ENCODE measurements at places on chromosomes 5 and 9.

DNA sequence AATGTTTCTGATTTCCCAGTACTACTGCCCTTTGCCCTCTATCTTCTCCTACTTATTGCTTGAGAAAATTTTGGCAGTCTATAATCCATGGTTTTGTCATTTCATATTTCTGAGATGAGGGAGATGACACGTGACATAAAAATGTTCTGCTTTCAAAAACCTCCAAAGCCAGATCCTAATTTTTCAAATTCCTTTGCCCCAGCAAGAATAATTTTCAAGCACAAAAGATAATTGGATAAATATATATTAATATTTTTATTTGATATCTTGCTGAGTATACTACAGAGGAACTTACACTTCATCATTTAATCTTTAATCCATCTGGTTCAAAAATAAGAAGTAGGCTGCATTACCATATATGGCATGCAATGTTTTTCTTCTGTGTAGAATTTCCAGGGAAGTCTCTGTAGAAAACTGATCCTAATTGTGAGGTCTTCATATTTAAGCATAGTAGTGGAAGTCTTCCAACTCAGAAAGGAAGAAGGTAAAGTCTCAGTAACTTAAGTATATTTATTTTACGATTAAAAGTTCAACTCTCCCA is 1738.8 kb downstream of the EFNA5 start:
- DNase-seq: no peak

GRCh38 chr5:129445379-129445778 is 14.7 kb upstream of the ADAMTS19 start:
- DNase-seq: no peak

DNA sequence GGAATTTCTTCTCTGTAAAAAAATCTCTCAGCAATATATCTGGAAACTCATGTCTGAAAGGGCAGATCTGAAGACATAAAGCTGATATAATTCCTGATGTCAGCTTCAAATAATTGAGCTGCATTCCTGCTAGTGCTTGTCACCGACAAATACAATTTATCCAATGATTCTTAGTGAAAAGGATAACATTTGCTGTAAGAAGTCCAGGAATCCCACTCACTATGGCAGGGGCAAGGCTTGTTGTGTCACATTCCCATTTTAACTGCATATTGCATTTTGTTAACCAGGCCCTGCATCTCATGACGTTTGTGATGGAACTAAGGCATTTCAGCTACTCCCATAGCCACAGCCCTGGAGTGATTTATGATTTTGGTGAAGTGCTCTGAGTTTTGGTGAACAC is 160.1 kb upstream of the DAB2 start:
- no peak for DNase-seq

DNA sequence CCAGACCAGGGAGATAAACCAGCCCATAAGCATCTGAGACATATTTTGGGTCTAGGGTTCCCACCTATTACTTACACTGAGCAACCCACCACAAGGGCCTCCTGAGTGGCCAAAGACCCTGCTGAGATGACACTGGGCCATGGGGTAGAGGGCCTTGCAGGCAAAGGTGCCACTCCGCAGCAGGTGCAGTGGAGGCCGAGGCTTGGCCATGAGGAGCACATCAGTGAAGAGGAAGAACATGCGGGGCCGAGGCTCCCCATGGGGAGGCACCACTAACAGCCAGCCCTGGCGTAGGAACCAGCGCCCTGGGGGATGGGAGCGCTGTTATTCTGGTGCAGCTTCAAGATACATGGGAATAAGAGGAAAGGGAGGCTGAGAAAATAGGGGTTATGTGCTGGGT is 2.6 kb downstream of the ARHGEF39 start:
- DNase-seq: no peak

DNA sequence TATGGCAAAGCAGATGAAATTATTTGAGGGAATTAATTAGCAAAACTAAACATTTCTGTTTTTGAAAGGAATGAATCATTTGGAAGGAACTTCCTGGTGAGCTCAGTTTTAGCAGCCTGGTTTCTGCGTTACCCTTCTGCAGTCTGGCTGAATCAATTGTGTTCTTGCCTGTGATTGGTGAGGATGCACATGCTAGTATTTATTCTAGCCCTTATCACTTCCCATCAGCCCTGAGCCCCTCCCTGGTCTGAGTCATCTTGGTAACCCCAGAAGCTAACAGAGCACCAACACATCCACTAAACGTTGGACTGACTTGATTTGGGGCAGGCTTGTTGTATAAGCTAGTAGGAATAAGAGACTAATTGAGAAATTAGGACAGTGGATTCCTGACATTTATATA is 6.6 kb downstream of the TJP2 start:
- no peak for DNase-seq

DNA sequence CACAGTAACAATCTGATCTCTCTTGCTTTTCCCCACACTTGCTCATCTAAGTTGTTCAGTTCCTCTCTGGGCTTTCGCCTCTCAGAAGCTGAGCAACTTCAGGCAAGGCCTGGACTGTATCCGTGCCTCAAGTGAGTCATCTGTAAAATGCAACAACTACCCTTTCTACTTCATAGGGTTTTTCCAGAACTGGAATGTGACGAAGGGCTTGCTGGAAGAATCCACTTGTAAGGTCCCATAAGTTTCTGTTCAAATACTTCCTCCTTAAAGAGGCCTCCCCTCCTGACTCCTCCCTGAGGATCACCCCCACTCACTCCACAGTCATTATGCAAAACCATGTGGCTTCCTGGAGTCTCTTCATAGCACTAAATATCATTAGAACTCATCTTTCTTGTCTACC is 17.5 kb upstream of the INSYN2B start:
- DNase-seq: no peak
